ENCODE measurements at places on chromosomes 3 and 15.

DNA sequence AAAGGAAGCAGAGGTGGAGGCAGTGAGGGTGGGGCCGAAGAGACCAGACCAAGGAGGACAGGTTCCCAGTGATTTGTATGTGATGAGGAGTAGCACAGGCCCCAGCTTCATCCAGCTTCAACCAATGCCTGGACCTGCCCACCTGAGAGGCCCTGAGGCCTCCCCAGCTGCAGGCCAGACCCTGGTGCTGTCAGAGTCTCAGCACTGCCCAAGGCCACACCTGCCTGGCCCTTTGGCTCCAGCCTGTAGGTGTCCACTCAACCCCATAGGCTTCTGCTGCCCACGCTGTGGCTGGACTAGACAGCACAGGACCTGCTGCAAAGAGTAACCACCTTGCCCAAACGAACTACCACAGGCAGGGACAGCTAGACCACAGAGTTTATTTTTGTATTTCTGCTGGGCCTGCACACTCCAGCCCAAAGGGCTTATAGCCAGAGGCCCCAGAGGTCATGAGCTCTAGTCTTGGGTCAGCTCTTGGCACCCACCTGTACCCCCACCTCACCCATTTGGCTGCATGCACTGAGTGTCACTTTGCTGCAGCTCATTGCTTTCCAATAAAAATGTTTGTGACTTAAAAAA, 81.9 kb upstream of the CDV3 start:
- no peak for DNase-seq

DNA sequence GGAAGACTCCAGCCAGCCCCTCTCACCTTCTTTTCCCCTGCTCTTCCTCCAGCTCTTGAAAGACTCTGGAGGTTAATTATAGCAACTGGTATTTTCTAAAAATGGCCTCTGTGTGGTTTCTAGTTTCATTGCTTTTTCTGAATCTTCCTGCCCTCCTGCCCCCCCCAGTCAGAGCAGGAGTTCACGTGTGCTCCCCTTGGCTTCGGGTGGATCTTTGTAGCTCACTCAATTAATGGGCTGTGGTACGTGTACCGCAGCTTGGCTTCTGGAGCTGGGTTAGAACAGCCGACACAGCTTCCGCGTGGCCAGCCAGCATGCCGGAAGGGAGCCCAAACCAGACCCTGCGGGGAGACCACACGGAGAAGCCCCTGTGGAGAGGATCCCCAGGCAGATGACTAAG, 31.5 kb downstream of the TM2D3 start:
- no peak for DNase-seq

- DNase-seq: no peak
These were observed 136.9 kb downstream of the SATB1 start for GRCh38 chr3:18288243-18288642.

GRCh38 chr3:198093112-198093679, 133.2 kb downstream of the LMLN start:
- DNase-seq: no peak

DNA sequence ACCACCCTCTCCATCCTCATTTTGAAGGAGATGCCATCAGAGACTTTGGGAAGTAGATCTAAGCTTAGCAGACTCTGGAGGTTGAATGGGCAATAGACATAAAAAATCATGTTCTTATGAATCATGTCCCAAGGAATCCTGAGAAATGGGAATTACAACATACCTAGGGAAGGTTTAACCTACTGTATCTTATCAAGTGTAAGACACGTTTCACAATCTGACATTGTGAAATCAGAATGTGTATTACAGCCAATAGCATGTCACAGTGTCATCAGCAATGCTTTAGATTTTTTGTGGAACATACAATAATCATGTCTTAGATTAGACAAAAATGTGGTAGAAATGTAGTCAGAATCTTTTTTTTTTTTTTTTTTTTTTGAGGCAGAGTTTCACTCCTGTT, 332.4 kb upstream of the TLE3 start:
- DNase-seq: no peak

DNA sequence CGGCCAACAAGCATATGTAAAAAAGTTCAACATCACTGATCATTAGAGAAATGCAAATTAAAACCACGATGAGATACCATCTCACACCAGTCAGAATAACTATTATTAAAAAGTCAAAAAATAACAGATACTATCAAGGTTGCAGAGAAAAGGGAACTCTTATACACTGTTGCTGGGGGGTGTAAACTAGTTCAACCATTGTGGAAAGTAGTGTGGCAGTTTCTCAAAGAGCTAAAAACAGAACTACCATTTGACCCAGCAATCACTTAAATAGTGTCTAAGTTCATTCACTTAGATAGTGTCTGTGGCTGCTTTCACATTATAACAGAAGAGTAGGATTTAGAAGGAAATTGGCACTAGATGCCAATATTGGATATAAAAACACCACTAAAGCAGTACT, 49.7 kb downstream of the CGGBP1 start:
- DNase-seq: no peak

DNA sequence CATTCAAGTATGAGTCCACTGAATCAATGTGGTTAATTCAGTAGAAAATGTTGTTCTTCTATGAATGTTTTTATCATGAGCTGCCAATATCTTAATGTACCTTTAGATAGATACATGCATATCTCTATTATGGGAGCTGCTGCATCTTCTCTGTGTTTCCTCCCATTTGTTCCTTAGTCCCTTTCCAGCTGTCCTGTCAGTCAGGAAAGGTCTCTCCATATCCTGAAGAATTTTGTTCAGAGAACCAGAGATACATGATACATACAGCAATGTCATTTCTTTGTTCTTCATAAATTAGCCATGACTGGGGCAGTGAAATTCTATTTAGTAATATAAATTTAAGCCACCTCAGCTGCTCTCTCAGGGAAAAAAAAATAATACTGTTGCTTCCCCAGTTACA, 103.7 kb downstream of the P3H2 start:
- DNase-seq: no peak

DNA sequence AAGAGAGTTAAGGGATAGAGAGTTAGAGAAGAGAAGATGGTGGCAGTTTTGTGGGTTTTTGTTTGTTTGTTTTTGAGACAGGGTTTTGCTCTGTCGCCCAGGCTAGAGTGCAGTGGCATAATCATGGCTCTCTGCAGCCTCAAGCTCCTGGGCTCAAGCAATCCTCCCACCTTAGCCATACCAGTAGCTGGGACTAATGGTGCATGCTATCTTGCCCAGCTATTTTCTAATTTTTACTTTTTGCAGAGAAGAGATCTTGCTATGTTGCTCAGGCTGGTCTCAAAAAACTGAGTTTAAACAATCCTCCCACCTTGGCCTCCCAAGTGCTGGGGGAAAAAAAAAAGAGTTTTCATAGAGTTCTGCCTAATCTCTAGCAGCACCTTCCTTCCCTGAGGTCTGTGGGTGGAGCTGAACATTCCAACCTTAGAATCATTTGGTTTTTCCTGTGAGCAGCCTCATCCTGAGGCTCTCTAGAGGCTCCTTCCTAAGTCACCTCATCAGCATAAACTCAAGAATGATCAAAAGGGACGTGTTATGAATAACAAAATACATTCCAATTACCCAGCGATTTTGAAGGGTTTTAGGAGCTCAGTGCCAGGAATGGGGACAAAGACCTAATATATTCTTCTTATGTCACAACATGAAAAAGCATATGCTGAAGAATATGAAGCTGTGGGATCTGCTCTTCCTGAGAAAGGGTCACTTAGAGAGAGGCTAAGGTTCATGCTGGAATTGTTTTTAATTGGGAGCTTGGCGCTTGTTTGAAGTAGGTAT, 180.6 kb downstream of the LSAMP start:
- no peak for DNase-seq

GRCh38 chr3:115154611-115155010, 7.5 kb upstream of the ZBTB20 start:
- DNase-seq: no peak

DNA sequence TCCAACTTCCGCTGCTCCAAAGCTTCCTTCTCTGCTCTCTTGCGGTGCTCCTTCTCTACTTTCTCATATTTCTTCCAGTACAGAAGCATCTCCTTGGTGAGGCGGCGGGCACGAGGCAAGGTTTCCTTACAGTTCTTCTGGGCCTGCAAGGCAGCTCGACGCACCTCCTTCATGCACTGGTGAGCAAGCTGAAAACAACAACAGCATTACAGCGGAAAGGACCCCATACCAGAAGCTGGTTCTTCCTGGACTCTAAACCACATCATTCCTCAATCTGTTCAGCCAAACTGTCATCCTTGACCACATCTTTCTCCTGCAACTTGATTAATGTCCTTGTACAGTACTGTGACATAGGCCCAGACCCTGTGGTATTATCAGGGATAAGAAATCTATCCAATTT, 36.4 kb downstream of the INO80 start:
- DNase-seq: no peak

- peak; percentile 83 for DNase-seq
These were observed 23.6 kb downstream of the SEC61A1 start for GRCh38 chr3:128075522-128076482.

- no peak for DNase-seq
These were observed 352.6 kb upstream of the CCDC54 start for GRCh38 chr3:107024551-107025026.

DNA sequence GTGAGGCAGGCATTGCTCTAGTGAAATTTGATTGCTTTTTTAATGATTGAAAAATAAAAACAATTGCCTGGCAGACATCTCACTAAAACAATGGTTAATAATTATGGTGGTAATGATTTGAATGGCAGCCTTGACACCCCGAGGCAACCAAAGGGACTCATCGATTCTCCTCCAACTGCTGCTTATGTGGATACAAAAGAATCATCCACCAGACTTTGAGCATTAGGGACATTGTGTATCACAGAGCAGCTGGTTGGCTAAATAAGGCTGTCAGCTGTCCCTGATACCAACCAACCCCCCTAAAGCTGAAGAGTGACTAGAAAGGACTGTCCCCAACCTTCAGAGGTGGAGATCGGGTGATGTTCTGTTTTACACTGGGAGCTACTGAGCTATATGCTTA, 1.7 kb upstream of the CD47 start:
- no peak for DNase-seq

DNA sequence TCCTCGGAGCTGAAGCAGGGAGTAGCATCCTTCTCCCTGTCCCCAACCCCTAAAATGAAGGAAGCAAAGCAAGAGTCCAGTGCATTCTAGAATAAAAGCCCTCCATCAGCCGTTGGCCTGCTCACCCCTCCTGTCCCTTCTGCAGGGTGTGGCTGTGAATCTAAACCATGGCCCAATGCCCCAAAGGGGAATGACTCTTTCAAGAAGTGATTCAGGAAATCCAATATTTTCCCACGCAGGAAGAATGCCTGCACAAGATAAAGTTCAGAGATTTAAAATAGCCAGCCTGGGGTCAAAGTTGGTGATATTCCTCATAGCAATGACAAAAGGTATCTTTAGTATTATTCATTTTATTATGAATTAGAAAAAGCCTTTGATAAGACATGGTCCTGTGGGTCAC, 38.5 kb downstream of the SLCO2A1 start:
- DNase-seq: no peak

GRCh38 chr15:53046153-53046790, 256.1 kb upstream of the ONECUT1 start:
- no peak for DNase-seq

- no peak for DNase-seq
These were observed 15.9 kb upstream of the DRD3 start for GRCh38 chr3:114194750-114195149.

DNA sequence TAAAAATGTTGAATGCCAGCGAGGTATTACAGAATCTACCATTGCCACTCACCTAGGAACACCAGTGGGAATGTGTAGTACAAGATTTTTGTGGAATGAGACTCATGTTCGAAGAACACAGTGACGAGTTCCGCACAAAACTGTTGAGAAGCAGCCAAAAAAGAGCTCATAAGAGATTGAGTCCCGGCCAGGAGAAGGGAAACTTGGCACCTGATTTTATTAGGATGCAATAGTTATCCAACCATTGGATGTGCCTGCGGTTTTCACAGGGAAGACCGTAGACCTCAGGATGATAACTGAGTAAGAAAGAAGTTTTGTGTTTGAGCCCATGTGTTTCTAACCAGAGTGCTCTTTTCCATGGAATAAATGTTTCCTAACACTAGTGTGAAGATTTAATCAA, 88.9 kb downstream of the PTPRG start:
- DNase-seq: no peak
